Cardiac atrium fibroblast (primary cell): ENCODE measurements at places on chromosomes 3 and 15. TPM values are rescaled to one million over a fixed set of nuclear protein-coding genes. Genes with fewer than 3 reads are reported as not detected.

ADGRG7 gene
- total RNA-seq, result not detected in 2 replicates

TM6SF1 gene
- 2.3 and 6.0 TPM in 2 replicates for total RNA-seq

C3orf49 gene
- total RNA-seq, result not detected in 2 replicates

ATXN7 gene
- 9.4 and 13.0 TPM in 2 replicates for total RNA-seq

CACNA2D2 gene
- not detected in 2 replicates for total RNA-seq
